Uterine smooth muscle cell (primary cell): ENCODE measurements at places on chromosomes 12 and 14. TPM values are rescaled to one million over a fixed set of nuclear protein-coding genes. Genes with fewer than 3 reads are reported as not detected.

Gene PGF
- 2.7 and 3.5 TPM in 2 replicates for total RNA-seq

Gene RAB21
- total RNA-seq: 23.9 and 45.7 TPM in 2 replicates

Gene KRT1
- total RNA-seq: not detected in 2 replicates

Gene SLC38A4
- total RNA-seq: 0.11 and 0.25 TPM in 2 replicates

Gene KIF5A
- total RNA-seq: 0.44 and 0.50 TPM in 2 replicates

Gene LRTM2
- total RNA-seq: not detected in 2 replicates

Gene NT5DC3
- total RNA-seq: 24.1 and 27.6 TPM in 2 replicates

Gene TBPL2
- total RNA-seq: not detected in 2 replicates

Gene SLC16A7
- 50.0 and 54.8 TPM in 2 replicates for total RNA-seq

Gene MYF6
- 0.11 TPM in 1 of 2 replicates, not detected in the other for total RNA-seq

Gene FRMD6
- 413 and 478 TPM in 2 replicates for total RNA-seq

Gene CATSPERB
- total RNA-seq: 0.11 and 0.12 TPM in 2 replicates

Gene DPY19L2
- total RNA-seq: 4.2 and 7.2 TPM in 2 replicates

Gene IFT81
- total RNA-seq: 24.8 and 25.1 TPM in 2 replicates

Gene AMIGO2
- total RNA-seq: 19.3 and 104 TPM in 2 replicates

Gene C12orf60
- 0.50 and 0.66 TPM in 2 replicates for total RNA-seq

Gene LPAR5
- 0.12 TPM in 1 of 2 replicates, not detected in the other for total RNA-seq

Gene CD27
- total RNA-seq: 0.12 TPM in 1 of 2 replicates, not detected in the other
